ENCODE measurements at places on chromosomes 16 and 17.
A peak's percentile ranks its signal among the peaks of the same experiment; 100 is the strongest.

DNA sequence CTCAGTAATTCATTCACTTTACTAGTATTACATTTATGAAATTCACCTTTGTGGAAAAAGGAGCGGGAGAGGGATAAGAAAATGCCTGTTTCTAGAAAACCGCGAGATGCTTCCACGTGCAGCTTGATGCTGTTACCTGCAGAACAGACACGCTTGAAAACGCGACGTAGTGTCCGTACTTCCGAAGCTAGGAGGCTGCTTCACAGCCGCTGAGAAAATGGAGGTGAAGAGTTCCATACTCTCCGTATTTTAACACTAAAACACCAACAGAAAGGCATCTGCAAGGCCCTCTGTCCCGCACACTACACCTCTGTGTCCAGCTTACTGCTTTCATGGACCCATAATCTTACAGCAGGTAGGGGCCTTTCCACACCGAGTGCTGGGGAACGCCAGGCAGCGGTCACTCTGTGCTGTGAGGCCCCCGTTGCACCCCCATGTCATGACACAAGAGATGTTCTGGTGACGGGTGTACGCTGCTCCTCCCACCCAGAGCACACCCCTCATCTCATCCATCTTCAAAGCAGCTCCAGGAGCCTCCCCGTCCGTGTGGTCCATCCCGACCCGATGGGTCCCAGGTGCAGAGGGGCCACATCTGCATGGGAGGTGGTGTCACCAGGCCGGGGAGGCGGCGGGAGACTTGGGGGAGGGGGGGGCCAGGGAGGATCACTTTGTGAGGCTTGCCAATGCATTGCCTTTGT lies 40.4 kb downstream of the USP22 start:
- DNase-seq = no peak

DNA sequence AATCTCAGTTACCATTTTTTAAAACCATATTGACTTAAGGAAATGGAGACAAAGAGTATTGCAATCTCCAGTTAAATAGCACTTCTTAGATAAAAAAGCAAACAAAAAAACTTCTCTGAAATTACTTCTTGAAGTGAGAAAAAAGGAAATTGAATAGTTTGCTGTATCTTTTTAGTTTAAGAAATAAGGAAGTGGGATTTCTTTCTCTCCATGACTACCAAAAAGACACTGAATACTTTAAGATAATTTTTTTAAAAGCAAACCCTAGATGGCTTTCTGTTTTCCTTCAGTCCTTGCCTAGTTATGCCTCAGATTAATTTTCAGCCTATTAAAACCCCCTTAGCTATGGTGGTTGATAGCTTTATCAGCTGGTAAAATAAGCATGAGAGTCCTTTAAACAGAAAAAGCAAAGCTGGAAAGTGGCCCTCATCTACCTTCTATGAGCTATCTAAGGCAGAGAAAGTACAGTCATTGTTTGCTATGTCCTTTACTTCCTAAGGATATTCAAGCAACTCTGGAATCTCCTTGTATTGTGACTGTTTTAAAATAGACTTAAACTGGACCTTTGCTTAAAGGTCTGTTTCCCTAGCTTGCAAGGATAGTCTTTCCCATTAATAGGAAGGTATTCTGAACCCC lies 28.6 kb downstream of the TPPP3 start:
- no peak for DNase-seq

DNA sequence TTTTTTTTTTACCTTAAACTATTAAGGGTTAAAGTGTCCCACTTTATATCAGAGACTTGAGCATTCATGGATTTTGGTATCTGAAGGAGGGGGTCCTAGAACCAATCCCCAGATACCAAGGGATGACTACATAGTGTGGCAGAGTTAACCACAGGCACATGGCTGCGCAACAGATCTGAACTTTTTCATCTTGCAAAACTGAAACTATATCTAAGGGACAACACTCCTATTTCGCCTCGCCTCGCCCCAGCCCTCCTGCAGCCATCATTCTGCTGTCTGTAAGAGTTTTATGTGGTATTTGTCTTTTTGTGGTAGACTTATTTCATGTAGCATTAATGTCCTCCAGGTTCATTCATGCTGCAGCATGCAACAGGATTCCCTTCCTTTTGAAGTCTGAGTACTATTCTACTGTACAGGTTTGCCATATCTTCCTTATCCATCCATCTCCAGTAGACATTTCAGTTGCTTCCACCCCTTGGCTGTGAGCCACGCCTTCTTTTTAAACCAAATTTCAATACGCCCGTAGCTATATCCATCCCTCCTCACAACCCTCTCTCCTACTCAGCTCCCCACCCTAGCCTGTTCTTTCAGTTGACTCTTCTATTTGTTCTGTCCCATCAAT lies 53.2 kb downstream of the AMFR start:
- DNase-seq = no peak

DNA sequence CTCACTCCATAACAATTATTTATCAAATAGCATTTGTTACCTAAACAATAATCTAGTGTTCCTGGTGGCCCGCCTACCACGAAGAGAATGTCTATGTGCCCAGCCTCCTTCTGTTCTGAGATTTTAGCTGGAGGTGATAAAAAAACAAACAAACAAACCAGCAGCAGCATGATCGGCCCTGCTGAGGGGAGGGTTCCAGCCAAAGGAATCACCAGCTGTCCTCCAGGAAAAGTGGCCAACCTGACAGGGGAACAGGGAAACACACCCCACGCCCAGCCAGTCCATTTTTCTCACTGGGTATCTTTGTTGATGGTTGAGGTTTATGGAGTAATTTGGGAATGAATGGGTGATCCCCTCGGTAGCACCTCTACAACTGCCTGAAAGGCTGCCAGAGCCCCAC lies 203.0 kb upstream of the DYNLRB2 start:
- no peak for DNase-seq

DNA sequence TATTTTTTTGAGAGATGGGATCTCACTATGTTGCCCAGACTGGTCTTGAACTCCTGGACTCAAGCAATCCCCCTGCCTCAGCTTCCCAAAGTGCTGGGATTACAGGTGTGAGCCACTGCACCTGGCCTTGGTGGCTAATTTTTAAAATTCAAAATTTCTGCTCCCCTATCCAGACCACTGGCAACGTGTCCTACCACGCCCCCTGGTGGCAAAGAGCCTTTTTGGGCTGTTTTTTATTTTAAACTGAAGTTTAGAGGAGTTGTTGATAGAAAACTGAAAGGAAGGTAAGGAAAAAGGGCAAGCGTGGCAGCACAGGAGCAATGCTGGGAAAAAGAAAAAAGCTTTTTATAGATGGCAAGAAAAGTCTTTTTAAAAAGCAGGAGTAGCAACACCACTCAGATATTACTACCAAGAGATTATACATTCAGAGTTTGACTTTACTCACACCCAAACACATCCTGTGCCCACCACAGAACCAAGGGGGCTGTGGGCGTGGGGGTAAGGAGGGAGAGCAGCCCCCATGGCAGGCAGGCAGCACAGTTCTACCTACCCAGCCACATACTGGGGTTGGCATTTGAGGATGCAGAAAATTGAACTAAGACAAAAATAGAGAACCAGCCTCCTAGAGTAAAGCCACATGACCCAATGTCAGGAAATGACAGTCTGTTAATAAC lies 4.2 kb upstream of the MXRA7 start:
- DNase-seq = no peak

GRCh38 chr16:78505036-78505435 lies 405.6 kb downstream of the WWOX start:
- DNase-seq = no peak

DNA sequence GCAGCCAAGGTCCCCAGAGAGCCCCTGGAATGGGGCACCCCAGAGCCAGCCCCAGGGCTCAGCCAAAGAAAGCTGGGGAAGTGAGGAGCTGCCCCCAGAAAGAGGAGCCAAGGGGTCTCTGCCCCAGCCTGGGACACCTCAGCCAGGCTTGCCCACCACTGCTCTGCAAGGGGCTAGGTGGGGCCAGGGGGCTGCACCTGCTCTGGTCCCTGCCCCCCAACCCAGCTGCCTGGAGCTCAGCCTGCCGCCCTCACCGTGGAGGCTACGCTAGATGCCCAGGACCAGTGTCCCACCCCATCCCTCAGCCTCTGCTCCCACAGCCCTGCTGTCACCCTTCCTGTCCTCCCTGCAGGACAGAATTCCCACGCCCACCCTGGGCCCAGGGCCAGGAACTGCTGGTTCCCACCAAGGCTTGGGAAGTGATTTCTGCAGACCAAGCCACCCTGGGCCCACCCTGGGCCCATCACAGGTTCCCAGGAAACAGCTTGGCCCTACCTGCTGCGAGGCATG lies 28.1 kb upstream of the KRT17 start:
- DNase-seq = no peak

GRCh38 chr17:2874189-2874686 lies 78.0 kb downstream of the RAP1GAP2 start:
- DNase-seq = no peak

- peak; percentile 65 for DNase-seq
These were observed at the start of gene TRIM65 for GRCh38 chr17:75896415-75897159. Gene TRIM65 (minus strand): TSS chr17:75896951. CDS start chr17:75896937, 14 bp downstream.

- DNase-seq = no peak
These were observed 17.0 kb downstream of the PRCD start for GRCh38 chr17:76556765-76557367.

DNA sequence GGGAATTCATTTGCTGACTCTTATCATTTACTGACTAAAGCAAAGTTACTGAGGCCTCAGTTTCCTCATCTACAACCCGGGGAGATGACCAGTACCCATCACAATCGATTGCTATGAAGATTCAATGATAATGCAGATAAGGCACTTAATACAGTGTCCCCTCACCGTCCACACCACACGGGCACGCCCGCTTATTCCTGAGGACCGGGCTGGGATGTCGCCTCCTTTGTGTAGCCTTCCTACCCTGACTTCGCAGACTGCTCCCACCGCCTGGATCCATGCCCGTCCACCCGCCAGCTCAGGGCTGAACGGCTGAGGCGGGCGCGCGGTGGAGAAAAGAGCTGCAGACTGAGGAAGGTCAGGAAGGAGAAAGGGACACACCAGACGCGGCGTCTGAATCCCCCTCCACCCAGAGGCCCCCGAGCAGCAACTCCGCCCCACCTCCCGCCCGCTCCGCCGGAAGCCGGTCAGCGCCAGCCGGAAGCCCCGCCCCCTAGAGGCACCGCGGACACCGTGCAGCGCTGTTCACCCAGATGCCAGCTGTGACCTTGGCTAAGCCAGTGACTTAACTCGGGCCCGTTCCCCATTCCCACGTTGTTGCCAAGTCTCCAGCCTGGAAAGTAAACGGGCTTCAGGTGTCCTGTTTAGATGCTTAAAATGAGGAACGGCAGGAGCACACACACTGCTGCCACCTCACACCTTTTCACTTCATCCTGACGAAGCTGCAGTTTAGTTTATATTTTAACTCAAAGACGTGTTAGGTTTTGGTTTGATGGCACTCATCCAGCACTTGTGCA lies at the start of gene KRABD2:
Gene KRABD2 (minus strand): TSS at position 434 of the 797 bp plus-strand sequence.
- peak; percentile 51 for DNase-seq

DNA sequence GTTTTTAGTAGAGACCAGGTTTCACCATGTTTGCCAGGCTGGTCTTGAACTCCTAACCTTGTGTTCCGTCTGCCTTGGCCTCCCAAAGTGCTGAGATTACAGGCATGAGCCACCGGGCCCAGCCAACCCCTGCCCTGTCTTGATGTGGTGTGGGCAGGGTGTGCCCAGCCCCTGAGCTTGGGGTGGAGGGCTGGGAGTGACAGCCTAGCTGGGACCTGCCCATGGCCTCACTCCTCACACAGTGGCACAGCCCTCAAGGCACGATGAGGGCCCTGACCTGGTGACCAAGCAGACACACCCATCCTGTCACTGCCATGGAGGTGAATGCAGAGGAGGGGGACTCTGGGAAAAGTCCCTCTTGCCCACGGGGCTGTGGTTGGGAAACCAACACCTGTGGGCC lies 3.0 kb downstream of the IL32 start:
- no peak for DNase-seq

GRCh38 chr17:17749921-17750320 lies 68.7 kb downstream of the RAI1 start:
- DNase-seq = no peak

DNA sequence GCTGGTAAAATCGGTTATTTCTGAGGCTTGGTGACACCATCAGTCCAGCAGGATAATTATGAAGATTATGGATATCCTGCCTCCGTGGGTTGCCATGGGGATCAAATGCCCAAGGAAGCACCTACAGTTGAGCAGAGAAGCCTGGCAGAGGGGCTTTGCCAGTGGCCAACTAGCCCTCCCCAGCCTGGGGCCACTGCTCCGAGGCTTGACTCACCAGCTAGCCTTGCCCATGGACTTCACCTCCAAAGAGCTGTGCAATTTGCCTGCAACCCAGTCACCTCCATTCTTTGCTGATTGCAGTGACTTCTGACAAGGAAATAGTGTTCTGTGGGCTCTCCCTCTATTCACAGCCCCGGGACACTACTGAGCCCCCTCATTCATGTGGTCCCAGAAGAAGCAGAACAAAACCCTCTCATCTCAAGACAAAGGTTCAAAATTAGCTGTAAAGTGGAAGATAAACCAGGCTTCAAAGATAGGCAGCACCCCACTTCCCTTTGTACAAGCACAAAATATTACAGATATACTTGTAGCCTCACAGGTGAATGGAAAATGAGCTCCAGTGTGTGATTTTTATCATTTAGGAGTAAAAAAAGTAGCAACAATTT lies 1.6 kb downstream of the PECAM1 start:
- DNase-seq = no peak

DNA sequence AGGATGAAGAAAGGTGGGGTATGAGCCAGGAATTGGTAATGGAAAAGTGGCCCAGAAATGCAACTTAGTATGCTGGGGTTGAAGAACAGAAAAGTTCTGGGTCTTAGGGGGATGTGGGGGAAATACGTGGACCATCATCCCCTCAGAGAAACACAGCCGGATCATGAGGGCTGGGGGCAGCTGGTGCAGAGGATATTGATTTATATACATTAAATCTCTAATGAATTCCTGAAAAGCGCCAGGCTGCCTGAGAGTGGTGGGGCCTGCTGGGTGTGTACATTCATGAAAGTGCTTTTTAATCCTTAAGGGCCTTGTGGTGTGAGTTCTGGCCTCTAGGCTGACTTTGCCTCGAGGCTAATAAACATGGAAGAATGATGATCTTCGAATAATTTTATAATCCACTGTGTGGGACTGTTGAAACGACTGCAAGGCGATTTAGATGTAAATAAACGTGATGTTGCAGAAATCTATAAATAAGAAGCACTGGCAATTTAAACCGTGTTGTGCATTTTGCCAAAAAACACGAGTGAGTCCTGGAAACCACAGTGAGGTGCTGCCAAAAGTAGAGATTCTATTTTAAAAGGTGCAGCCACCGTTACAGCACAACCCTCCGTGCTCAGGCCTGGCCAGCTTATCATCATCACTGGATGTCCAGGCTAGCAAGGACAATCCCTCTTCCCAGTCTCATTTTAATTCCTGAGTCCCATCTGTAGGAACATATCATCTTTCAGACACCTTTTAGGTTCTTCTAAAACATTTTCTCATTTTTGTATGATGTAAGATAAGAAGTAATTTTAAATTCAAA lies 32.1 kb downstream of the PRKAR1A start:
- no peak for DNase-seq

- DNase-seq = no peak
These were observed 144.7 kb upstream of the TBX2 start for GRCh38 chr17:61254904-61255303.
